Right renal pelvis (tissue), 4 donors: ENCODE measurements at places on chromosomes 3 and 15.

DNA sequence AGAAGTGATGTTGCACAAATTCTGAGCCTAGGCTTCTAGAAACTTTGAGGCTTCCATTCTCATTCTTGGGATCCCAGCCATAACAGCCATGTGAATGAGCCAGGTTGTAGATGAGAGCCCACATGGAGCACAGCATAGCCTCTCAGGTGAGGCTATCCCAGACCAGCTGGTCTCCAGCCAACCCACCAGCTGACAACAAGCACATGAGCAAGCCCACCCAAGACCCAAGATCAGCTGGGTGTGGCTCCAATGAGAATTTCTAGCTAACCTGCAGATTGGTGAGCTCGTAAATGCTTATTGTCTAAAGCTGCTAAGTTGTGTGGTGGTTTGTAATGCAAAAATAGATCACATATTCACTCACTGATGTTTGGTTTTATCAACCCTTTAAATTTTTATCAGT lies 14.4 kb downstream of the KY start:
- no peak for DNase-seq

- no peak for DNase-seq
Observed at GRCh38 chr15:70856884-70857561, 3.1 kb upstream of the LARP6 start.

GRCh38 chr3:144114767-144115166 lies 143.1 kb downstream of the DIPK2A start:
- DNase-seq = no peak

- DNase-seq = no peak
Observed at GRCh38 chr15:33194237-33194636, 277 bp downstream of the FMN1 start.

DNA sequence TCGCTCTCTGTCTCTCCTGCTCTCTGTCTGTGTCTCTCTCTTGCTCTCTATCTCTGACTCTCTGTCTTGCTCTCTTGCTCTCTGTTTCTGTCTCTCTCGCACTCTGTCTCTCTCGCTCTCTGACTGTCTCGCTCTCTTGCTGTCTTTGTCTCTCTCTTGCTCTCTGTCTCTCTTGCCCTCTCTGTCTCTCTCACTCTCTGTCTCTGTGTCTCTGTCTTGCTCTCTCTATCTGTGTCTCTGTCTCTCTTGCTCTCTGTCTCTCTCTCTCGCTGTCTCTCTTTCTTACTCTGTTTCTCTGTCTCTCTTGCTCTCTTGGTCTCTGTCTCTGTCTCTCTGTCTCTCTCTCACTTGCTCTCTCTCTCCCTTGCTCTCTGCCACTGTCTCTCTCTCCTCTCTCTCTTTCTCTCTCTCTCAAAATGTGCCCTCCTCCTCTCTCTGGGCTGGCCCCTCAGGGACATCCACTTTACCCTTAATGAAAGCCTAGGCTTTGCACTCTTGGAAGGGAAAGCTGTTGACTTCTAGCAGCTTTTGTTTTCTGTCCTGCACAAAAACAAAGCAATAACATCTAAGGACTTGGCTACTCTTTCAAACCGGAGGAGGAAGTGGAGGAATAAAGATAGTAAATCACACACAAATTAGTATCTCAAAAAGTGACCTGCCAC lies 73.9 kb upstream of the NR2E3 start:
- DNase-seq = no peak

- no peak for DNase-seq
Observed at GRCh38 chr3:156825795-156826143, 384 bp upstream of the LEKR1 start.

- DNase-seq = no peak
Observed at GRCh38 chr15:59407946-59408345, 30.0 kb upstream of the FAM81A start.

DNA sequence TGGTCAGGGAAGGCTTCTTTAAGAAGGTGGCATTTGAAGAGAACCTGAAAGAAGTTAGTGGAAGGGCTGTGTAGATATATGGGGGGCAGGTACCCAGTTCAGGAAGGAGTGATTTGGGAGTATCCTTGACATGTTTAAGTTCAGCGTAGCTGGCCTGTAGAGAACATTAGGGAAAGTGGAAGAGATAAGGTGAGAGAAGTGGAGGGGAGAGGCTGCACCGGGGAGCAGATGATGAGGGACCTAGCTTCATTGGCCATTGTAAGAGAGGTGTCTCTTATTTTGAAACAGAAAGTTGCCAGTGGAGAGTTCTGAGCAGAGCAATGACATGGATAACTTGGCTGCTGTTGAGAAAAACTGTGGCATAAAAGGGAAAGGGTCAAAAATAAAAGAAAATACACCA lies 44.6 kb upstream of the MME start:
- no peak for DNase-seq

DNA sequence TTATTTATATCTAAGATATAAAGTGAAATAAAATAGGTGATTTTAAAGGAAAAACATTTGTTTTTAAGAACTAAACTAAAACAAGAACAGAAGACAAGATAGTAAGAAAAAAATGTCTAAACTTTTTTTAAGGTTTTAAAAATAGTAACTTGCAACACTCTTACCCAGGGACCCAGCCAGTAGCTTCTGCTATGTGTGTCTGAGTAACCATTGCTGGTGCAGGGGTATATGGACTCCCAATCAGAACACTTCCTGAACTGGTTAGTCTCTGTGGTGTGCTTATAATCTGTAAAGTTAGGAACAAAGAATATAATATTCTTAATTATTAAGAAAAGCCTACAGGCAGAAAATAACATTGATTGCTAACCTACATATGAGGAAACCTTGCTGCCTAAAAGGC lies 118.4 kb downstream of the ATP1B3 start:
- no peak for DNase-seq

DNA sequence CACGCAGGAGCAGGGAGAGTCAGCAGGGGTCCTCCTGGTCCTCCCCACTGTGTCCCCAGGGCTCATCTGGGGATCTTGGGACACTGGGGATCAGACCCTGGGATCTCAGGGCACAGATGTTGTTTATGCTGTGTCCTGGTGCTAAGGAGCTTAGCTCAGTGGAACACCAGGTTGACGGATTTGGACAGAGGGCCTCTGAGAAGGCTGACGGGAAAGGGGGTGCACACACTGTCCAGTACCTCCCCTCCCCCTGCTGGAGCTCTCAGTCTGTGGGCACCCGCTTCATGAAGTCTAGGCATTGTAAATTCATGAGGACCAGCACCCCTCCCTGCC lies 21.9 kb upstream of the SEMA3F start:
- no peak for DNase-seq

DNA sequence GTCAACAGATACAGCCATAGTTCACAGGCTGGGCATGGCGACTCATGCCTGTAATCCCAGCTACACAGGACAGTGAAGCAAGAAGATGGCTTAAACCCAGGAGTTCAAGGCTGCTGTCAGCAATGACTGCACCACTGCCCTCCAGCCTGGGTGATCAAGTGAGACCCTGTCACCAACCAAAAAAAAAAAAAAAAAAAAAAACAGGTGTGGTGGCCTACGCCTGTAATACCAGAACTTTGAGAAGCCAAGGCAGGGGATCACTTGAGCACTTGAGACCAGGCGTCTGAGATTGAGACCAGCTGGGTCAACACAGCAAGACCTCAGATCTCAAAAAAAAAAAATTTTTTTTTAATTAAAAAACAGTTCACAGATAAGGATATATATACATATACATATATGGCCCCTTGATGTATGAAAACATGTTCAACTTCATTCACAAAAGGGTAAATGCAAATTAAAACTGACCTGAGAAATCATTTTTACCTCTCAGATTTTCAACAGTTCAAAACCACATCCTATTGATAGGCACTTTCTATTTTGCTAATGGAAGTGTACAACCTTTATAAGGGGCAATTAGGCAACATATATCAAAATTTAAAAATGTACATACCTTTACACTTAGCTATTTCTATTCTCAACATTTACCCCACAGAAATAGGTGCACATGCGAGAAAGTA lies 51.1 kb downstream of the OSBPL10 start:
- no peak for DNase-seq

DNA sequence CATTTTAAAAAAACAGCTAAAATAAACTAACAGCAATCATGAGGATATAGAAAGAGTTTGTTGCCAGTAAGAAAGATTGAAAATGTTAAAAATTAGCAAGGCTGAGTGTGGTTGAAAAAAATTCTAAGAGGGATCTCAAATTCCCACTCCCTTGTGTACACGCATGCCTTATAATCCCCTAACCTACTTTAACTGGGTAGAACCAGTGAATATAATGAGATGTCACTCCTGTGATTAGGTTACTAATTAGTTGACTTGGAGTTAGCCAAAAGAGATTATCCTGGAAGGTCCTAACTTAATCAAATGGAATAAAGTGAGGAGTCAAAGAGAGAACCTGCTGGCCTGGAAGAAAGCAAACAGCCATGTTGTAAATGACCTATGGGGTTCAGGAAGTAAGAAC lies 286.0 kb upstream of the TGFBR2 start:
- no peak for DNase-seq

DNA sequence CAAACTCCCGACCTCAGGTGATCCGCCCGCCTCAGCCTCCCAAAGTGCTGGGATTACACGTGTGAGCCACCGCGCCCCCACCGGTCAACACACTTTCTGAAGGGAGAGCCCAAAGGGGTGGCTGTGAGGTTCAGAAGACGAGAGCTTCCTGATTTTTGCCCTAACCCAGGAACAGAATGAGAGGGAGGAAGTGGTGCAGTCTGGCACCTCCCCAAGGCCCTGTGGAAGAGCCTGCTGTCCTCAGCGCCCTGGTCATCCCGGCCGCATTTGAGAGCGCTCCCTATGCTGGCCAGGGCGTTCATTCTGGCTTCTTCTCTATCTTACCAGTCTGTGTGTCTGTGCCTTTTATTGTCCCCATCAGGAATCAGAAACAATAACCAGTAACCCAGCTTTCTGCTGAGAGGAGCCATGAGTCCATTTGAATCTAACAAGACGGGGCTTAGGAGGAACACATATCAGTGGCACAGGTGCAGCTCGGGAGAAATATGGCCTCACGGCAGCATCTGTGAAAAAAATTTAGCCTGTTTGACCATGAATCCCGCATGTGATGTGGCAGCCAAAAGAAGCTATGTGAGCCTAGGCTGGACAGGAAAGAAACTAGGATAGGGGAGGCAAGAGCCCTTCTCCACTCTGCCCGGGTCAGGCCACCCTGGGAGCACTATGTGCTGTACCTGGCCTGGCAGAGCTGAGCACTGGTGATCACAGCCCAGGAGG lies 12.9 kb downstream of the BDH1 start:
- no peak for DNase-seq

DNA sequence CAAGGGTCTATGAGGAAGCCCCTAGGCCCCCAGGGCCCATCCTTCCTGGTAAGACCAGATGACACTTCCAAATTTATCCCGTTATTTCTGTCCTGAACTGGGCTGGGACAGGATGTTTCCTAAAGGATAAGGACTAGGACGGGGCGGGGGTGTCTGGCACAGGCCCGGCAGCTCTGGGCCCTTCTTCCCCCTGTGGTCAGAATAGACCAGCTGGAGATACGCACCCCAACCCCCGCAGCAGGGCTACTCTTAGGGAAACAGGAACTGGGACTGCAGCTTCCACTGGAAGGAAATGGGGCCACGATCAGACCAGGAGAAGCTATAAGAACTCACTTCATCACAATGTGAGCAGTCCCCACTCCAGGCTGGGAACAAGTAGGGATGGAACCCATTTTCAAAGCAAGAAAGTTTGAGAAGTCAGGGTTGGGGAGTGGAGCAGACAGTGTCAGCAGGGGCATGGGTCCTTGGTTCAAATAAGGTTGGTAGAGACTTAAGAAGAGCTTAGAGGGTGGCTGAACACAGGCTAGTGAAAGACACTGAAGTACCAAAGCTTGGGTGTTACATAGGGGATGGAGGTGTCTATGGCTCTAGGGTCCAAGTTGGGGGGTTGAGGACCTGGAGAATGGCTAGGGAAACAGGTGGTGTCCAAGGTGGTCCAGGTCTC lies 1.1 kb downstream of the NCKIPSD start:
- DNase-seq = no peak

- no peak for DNase-seq
Observed at GRCh38 chr15:67144609-67145311, 79.4 kb downstream of the SMAD3 start.

GRCh38 chr3:43161684-43162229 lies 55.9 kb upstream of the POMGNT2 start:
- DNase-seq = no peak

- DNase-seq = no peak
Observed at GRCh38 chr3:5974630-5975322, 787.3 kb downstream of the EDEM1 start.

- no peak for DNase-seq
Observed at GRCh38 chr15:99130314-99130713, 25.4 kb downstream of the SYNM start.

DNA sequence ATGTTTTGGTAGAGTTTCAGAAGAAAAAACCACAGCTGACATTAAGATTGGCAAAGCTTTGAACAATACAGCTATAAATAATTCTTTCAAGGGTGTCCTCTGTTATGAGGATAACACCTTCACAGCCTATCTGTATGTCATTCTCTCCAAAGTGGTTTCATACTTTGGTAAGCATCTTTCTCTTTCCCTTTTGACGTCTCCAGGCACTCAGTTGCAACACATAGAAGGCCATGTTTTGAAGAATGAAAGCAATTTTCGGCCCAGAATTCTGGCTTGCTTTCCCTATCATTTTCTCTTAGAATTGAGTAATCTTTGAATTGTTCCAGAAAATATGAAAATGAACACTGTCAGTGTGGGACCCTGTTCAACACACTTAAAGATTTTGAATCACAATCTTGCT lies 200.0 kb upstream of the CBLB start:
- DNase-seq = no peak

DNA sequence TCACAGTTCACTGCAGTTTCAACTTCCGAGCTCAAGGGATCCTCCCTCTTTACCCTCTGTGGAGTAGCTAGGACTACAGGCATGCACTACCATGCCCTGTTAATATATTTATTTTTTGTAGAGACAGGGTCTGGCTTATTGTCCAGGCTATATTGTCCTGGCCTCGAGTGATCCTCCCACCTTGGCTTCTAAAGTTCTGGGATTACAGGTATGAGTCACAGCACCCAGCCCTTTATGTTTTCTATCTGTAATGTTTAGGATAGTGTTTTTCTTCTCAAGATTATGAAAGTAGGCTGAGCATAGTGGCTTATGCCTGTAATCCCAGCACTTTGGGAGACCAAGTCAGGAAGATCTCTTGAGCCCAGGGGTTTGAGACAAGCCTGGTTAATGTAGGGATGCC lies 11.9 kb upstream of the SCG3 start:
- no peak for DNase-seq

DNA sequence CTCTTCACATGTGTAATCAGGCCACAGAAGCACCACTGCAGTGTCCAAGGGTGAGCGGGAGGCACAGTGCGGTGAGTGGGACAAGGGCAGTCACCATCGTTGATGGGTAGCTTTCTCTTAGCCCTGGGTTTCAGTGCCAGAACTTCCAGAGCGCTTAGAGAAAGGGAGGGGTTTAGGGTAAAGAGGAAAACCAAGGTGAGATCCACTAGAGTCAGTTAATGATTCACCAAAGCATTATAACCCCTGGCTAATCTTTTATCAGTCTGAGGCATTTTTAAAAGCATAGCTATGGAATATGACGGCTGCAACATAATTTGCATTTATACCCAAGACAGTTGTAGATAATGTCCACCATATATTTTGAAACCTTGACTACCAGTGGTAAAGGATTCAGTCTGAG lies 94.8 kb downstream of the SHQ1 start:
- DNase-seq = no peak
